ENCODE measurements at places on chromosomes 1 and 21.

- DNase-seq = no peak
These were observed 73.0 kb downstream of the DHRS3 start for GRCh38 chr1:12544992-12545391.

- no peak for DNase-seq
These were observed 28.6 kb downstream of the PUM1 start for GRCh38 chr1:31036749-31037500.

DNA sequence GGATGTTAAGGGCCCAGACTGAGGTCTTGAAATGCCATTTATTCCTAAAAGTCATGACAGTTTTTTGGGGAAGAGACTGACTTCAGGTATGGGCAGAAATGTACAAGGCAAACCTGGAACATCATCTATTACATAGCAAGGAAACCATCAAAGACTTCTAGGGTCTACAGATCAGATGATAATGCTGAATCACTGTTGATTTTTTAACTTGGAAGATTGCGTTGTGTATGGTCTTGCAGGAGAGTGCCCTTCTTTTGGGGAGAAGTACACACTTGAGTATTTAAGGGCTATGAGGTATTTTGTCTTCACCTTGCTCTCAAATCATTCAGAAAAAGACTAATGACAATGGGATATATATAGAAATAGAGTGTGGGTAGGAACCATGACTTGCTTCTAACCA is 15.4 kb upstream of the RD3 start:
- no peak for DNase-seq

DNA sequence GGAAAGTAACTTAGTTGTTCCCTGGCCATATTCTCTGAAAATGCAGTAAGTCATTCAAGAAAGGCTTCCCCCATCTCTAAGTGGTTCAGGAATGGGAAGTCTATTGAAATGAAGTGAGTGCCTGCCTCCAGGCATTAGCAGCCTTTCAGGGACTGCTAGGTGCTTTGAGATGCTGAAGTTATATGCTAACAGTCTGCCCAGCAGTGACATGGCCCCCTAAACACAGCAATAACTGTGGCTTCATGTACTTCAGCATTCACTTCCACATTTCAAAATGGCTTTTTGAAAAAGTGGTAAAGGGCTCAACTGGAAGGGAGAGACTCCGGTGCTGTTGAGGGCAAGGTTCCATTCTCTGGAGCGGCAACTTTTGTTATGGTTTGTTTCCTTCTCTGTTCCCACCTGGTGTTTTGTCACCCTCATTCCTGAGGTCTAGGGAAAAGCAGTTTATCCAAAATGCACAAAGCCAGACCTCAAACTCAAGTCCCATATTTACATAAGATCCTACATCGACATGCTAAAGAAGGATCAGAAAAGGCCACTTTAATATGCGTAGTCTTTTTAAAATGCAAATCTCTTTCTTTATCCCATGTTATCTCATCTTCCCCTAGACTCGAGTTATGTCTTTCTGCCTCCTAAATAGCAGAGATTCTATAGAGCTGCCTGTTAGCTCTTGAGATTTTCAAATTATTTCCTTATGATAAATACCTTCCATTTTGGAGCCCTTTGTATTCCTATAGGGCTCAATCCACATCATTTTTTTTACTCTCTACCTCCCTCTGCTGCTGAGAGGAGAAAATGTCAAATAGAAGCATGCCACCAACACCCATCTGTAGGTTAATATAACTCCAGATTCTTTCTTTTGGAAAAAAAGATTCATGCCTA is 34.2 kb upstream of the LRRC8C start:
- peak; percentile 59 for DNase-seq

DNA sequence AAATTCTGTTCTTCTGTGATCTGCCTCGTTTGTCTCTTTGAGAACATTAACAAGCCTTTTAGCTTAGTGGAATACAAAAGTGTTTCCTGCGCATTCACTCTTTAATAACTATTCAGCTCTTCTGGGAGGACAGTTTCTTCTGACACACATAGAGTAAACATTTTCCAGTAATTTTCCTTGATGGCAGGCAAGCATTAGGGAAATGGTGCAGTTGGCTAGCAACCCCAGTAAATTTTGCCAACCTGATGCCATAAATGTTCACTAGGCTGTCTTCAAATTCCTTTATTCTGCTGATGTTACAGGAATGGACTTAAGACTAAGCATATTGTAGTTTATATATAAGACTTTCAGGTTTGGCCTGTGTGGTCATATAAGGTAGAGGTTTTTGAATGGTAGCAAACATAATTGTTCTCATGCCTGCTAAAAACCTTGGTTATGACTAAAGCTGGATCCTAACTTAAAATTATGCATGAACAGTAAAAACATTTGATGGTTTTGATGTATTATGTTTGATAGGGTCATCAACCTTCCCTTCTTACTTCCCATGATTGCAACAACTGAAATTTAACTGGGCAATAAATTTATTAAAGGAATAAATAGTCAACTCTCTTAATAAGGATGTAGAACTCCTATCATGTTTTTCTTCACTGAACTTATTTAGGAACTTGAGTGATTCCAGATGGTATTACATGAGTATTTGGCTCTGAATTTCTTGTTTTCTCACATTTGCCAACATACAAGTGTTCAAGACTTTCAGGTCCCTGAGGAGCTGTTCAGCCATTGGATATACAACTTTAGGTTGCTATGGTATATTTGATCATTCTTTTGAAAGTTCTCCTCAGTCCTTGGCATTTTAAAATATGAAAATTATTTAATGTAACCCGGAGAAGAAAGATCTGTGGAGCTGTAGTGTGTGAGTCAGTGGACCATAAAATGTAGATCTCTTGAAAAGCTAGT is 223.4 kb downstream of the FMN2 start:
- DNase-seq = no peak

GRCh38 chr1:3697810-3698209 is 45.5 kb downstream of the TP73 start:
- peak; percentile 93 for DNase-seq

- no peak for DNase-seq
These were observed 68.4 kb downstream of the TNR start for GRCh38 chr1:175675017-175675416.

GRCh38 chr1:210655511-210655910 is 326.8 kb downstream of the HHAT start:
- no peak for DNase-seq

GRCh38 chr1:147821883-147822282 is 61.5 kb upstream of the GJA5 start:
- DNase-seq = no peak

GRCh38 chr1:53549781-53550180 is 90.6 kb downstream of the DMRTB1 start:
- DNase-seq = no peak

- no peak for DNase-seq
These were observed 9.3 kb downstream of the PCSK9 start for GRCh38 chr1:55048453-55049270.

- DNase-seq = no peak
These were observed 21.9 kb upstream of the EPS8L3 start for GRCh38 chr1:109785446-109786111.

DNA sequence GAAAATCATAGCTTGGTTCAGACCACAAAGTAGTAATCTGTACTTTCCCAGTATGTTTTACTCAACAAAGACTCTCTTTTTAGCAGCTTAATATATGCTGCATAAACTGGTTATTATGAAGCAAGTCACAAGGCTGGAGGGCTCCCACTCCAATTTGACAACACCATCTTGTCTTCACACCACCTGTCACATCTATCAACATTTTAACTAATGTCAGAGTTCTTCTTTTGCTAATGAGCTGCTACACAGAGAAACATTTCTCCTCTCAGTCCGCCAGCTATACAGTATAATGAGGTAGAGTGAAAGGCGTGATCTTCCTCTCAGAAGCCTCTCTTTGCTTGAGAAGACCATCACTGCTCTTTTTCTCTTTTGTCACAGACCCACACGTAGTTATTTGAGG is 230.1 kb downstream of the BARHL2 start:
- DNase-seq = no peak

DNA sequence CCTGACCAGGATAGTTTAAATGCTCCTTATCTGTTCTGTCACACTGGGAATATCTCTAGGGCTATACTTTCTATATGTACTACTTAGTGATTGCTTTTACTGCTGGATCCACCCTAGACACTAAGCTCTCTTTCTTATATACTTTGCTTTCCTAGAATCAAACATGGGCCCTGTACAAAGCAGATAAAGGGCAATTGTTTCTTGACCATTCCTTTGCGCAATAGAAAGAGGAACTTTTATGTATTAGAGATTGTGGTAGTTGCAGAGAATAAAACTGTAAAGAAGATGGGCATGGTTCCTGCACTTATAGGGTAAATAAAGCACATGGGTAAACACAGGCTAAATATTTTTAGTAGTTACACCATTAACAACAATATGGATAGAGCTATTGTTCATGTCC is 58.8 kb downstream of the ATP6V1G3 start:
- DNase-seq = no peak

- no peak for DNase-seq
These were observed 1191.0 kb upstream of the NCAM2 start for GRCh38 chr21:19807201-19807600.

GRCh38 chr21:44875316-44875700 is 1.8 kb upstream of the PTTG1IP start:
- peak; percentile 26 for DNase-seq

- no peak for DNase-seq
These were observed 53.8 kb upstream of the LMO4 start for GRCh38 chr1:87274851-87275250.

GRCh38 chr1:16043521-16043920 is at the start of gene CLCNKB:
Gene CLCNKB (plus strand): TSS chr1:16043782. CDS start chr1:16044493, 711 bp downstream.
- DNase-seq = no peak

GRCh38 chr1:32200226-32201010 is at the start of gene CCDC28B:
Gene CCDC28B (plus strand): TSS chr1:32200595. CDS start chr1:32201936, 1,341 bp downstream.
- DNase-seq = peak; percentile 42

DNA sequence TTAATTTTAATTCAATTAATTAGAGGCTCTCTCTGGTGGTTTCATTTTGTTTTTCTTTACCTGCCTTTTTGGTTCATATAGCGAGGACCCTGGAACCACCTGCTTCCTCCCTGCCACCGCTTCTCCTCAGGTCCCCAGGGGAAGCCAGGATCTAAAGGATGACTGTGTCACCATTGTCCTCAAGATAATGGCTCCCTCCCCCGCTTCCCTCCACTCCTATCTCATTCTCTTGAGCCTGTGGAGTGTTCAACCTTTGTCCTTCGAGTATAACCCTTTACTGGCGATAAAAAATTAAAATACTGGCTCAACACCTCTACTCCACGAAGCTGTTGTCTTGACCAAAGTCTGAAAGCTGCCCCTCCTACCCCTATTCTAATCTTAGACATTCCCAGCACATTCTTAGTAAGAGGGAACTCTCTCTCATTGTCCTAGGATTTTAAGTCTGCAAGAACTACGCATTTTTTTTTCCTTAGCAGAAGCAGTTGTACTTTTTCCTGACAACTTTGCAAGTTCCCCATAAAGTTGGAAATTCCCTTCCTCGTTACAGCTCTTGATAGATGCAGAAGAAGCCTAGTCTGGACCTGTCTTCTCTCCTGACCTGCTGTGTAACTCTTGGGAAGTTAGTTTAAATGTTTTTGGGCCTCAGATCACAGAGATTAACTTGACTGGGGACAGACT is 12.6 kb upstream of the MAPKAPK2 start:
- DNase-seq = no peak

- no peak for DNase-seq
These were observed 975 bp upstream of the MNDA start for GRCh38 chr1:158830074-158830677.

GRCh38 chr1:225137976-225138375 is 208.5 kb downstream of the DNAH14 start:
- no peak for DNase-seq

GRCh38 chr1:89261926-89262515 is 10.6 kb downstream of the GBP5 start:
- no peak for DNase-seq

GRCh38 chr1:173476197-173476664 is 904 bp upstream of the PRDX6 start:
- DNase-seq = no peak

DNA sequence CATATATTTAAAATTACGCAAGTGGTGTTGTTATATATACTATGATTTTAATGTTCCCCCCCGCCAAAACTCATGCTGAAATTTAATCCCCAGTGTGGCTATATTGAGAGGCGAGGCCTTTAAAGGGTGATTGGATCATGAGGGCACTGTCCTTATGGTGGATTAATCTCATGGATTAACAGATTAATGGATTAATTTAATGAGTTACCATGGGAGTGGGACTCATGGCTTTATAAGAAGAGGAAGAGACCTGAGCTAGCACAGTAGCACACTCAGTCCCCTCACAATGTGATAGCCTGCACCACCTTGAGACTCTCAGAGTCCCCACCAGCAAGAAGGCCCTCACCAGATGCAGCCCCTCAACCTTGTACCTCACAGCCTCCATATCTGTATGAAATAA is 34.8 kb downstream of the C1orf198 start:
- DNase-seq = no peak

DNA sequence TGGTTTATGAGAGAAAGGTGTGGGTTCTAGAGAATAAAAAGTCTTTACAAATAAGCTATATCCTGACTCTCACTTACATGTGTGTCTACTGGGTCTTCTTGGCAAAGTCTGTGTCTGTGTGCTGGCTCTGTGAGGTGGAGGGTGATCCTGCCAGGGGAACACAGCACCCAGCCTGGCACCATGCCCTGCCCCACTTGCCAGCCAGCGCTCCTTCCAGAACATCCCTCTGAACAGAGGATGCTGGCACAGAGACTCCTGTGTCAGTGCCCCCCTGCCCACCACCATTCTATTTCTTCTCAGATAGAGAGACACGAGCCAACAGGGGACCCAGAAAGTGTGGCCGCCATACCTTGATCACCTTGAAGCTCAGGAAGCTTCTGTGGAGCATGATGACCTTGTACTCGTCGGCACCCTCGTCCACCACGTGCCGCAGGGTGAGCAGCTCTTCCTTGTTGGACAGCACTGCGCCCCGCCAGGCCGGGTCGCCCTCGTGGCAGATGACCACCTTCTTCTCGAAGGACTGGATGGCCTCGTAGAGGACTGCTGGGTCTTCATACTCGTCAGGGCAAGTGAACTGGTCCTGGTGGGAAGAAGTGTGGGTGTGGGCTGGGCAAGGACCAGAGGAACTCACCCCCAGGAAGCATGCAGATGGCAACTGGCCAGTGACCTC is 49.7 kb downstream of the NTPCR start:
- no peak for DNase-seq

- no peak for DNase-seq
These were observed 1587.3 kb downstream of the NCAM2 start for GRCh38 chr21:22585558-22585957.

- no peak for DNase-seq
These were observed 165.8 kb upstream of the C1orf105 start for GRCh38 chr1:172254521-172255222.

- no peak for DNase-seq
These were observed 90.0 kb downstream of the STUM start for GRCh38 chr1:226638608-226639007.

- no peak for DNase-seq
These were observed 245.0 kb downstream of the USH2A start for GRCh38 chr1:216178281-216178680.

Measured in NCI-H1694 treated with DMSO at 0.1 percent for 48 hours (cell line).